Glomerular endothelial cell (primary cell): ENCODE measurements at places on chromosomes 13 and 19.
A peak's percentile ranks its signal among the peaks of the same experiment; 100 is the strongest.

DNA sequence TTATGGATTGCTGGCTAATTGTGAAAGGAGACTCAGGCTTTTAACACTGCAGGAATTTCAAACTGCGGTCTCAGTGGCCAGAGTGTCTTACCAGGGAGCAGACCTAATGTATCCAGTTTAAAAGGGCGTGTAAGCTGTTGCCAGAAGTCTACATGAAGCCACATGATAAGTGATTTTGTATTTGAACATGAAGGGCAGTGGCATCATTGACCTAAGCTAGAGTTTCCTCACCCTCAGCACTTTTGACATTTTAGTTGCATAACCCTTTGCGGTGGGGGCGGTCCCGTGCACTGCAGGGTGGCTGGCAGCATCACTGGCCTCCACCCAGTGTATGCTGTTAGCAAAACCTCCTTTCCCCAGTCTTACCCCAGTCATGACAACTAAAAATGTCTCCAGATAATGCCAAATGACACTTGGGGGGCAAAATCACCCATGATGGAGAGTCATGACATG is 23.7 kb upstream of the GPR18 start:
- no peak for DNase-seq

DNA sequence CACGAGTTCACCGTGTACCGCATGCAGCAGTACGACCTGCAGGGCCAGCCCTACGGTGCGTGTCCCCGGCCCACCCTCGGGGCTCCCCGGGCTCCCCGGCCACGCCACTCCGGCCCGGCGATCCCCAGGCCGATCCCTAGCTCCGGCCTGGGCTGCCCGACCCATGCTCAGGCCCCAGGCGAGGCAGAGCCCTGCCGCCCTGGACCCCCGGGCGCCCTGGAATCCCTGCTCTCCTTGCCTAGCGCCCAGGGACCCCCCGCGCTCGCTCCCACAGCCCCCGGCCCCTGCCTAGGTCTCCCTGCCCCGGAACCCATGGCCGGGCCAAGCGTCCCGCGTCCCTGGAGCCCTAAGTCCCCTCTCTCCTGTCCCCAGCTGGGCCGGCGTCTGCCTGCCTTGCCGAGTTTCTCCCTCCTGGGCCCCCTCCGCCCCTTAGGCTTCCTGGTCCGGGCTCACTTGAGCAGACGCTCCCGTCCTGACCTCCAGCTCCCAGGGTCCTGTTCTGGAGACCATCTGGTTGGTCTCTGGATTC is 494 bp downstream of the NCLN start:
- DNase-seq: no peak

GRCh38 chr13:26465514-26465913 is 92.0 kb upstream of the WASF3 start:
- no peak for DNase-seq

DNA sequence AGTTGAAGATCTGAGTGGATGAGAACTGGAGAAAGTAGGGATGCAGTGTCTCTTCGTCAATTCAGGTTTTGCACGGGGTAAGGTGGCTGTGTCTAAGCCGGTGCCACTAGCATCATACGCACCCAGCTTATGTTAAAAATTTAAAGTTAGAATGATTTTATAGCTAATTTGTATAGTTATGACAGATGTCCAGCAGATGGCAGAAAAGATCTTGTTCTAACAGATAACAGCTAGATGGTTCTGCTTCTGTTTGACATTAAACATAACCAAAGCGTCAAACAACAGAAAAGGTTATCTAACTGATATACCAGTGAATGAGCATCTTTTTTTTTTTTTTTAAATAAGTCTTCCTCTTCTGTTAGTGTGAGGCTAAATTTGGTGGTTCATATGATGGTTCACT is 18.8 kb upstream of the EDDM13 start:
- peak; percentile 51 for DNase-seq

- DNase-seq: no peak
Observed at GRCh38 chr19:50890422-50891252, 17.4 kb downstream of the KLK2 start.

DNA sequence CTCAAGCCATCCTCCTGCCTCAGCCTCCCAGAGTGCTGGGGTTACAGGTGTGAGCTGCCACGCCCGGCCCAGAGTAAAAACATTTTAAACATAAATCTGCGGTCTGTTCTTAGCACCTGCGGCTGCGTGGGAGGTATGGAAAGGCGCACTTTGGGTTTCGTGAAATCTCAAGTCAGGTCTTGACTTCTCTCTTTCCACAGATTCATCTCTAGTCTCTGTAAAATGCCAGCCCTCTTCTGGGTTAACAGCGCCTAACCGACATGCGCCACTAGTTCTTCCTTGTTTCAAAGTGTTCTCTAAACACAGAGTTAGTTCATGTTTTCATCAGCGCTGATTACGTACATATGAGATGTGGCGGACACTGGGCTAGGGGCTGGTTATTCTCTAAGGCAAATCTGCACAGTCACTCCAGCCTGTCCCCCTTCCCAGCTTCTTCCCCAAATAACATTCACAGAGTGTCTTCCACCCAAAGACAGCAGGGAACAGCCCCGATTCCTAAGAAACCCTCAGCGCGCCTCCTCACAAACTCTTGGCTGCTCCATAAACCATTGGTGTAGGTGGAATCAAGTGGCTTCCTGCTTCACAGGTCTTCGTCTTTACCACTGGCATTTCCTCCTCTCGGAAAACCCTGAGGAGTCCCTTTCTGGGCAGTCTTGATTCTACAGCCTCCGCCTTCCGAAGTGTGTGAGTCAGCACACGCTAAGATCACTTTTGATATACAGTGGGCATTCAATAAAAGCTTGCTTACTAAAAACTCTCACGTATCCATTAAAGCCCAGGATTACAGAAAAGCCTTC is 1.4 kb downstream of the PARP4 start:
- no peak for DNase-seq

DNA sequence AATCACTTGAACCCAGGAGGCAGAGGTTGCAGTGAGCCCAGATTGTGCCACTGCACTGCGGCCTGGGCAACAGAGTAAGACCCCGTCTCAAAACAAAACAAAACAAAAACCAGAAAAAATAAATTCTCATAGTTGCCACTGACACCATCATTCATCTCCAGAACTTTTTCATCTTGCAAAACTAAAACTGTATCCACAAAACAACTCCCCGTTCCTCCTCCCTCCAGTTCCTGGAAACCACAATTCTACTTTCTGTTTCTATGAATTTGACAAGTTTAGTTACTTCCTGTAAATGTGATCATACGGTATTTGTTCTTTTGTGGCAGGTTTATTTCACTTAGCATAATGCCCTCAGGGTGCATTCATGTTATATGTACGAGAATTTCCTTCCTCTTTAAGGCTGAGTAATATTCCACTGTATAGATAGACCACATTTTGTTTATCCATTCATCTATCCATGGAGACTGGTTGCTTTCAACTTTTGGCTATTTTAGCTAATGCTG is 13.2 kb upstream of the ADGRE5 start:
- no peak for DNase-seq

DNA sequence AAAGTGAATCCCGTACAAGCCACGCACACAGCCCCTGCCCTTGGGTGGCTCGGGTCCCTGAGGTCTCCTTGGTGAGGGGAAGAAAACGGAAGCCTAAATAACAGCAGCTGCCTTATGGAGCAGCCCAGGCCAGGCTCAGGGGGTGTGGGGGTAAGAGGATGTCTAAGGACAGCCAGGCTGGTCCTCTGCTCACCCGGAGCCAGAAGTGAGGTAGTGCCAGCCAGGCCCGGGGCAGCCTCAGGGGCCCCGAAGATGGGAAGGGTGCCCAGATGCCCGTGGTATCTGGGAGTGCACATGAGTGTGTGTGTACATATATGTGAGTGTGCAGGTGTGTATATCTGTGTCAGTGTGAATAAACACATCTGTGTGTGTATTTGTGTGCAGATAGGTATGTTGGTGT is 38.4 kb upstream of the PEPD start:
- DNase-seq: no peak

DNA sequence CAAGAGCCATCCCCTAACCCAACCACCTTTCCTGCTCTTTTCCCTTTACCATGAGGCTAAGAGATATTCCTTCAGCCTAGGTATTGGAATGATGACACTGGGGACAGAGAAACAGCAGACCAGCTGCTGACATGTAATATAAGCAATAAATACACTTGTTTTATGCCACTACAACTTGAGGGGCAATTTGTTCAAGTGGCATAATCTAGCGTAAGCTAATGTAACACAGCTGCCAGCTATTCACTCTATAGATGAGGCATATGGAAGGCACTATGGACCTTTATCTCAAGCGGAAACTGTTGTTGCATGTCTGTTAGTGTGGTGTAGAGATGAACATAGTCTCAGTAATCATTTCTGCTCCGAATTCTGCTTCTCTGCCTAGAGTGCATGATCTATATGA is 111.1 kb downstream of the STARD13 start:
- no peak for DNase-seq

- no peak for DNase-seq
Observed at GRCh38 chr19:8615813-8616596, 5.5 kb upstream of the ADAMTS10 start.

GRCh38 chr13:24910502-24911132 is 146.6 kb downstream of the RNF17 start:
- DNase-seq: no peak

- no peak for DNase-seq
Observed at GRCh38 chr19:57034544-57034943, 85.2 kb upstream of the USP29 start.

DNA sequence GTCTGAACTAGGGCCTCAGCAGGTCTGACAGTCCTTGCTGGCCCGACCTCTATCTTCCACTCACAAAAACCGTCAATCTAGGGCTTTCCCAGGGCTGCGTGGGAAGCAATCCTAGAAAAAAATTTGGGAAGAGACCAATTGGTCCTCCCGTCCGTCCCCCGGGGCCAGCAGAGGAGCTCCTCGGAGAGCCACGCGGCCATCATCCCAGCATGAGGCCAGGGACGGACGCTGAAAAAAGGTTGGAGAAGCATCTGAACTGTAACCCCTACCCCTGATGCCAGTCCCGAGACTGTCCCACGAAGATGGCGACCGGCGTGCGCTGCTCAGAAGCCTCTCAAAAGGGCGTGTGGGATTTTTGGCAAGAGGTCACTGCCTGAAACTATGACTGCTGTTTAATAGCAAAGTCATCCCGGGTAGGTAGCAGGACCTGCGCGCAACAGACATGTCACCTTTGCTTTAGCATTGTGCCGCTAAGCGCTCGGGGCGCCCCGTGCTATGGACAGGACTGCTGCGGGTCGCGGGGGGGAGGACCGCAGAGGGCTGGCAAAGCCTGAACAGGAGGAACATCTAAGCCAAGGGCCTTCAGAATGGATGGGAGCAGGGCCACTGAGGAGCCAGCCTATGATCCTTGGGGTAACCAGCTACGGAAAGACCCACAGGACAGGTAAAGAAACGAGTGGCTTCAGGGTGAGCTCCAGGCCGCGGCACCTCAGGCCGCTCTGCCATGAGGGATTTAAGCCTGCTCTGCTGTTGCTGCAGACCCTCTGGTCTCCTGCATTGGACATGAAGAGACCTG is 10.6 kb downstream of the AKAP8 start:
- no peak for DNase-seq

GRCh38 chr19:16645140-16645539 is 14.8 kb downstream of the SMIM7 start:
- DNase-seq: no peak

DNA sequence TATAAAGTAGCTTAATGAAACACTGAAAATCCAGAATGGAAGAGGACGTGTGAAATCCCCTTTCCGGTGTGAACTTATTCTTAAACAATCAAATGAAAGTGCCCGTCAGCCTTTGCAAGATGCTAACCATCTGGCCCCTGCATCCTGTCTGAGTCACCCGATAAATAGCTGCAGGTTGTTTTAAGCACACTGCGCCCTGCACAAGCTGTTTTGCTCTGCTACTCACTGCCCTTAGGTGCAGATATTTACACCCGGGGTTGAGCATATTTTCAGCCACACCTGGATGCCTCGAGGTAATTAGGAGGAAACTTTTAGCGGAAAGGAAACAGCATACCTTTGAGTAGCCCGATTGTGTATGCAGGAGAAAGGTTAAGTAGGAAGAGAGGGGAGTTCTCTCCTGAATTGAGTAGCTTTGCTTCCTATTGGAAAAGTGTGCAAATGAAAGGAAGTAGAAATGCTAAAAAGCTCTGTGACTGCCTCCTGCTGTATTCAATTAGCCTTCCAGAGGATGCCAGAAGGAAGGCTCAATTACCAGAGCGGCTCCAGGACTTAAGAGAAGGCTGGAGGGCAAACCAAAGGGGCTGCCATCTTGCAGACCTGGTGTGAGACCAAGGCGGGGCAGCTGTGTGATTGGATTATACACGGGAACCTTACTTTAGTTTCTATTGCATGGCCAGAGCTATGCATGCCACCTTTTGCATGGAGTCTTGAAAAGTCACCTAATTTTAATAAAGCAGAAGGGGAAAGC is 42.5 kb downstream of the IRS2 start:
- DNase-seq: no peak

DNA sequence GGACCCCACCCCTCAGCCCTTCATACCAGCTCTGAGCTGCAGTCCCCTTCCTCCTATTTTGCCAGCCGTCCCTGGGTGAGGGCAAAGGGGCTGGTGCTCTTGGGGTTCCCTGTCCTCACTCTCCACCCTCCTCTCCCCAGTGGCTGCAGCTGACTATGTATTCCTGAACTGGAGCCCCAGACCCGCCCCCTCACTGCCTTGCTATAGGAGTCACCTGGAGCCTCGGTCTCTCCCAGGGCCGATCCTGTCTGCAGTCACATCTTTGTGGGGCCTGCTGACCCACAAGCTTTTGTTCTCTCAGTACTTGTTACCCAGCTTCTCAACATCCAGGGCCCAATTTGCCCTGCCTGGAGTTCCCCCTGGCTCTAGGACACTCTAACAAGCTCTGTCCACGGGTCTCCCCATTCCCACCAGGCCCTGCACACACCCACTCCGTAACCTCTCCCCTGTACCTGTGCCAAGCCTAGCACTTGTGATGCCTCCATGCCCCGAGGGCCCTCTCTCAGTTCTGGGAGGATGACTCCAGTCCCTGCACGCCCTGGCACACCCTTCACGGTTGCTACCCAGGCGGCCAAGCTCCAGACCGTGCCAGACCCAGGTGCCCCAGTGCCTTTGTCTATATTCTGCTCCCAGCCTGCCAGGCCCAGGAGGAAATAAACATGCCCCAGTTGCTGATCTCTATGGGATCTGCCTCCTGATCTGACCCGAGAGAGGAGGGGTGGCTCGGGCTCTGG is 2.4 kb downstream of the COX7A1 start:
- no peak for DNase-seq

DNA sequence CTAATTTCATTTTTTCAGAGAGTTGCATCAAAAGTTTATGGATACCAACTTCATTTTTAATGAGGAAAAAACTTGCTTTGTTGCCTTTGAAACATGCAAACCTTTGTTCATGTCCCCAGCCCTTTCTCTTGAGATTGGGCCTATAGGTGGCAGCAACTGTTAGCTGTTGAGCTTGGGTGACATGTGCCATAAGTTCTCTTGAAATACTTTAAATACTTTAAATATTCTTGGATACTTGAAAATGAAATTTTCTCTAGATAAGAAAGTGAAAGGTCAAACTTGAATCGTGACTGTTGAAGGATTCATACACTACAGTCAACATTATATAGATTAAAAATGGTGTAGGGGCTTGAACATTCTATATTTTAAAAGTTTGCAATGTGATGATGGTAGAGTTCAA is 294.9 kb downstream of the NDFIP2 start:
- DNase-seq: peak; percentile 67

GRCh38 chr13:82407321-82407720 is 1475.0 kb downstream of the SLITRK1 start:
- no peak for DNase-seq
